Effector CD4-positive, alpha-beta T cell (primary cell): ENCODE measurements at places on chromosomes 11 and 22.

- DNase-seq = no peak
Observed at GRCh38 chr11:67286621-67287333, 2.3 kb upstream of the ANKRD13D start.

DNA sequence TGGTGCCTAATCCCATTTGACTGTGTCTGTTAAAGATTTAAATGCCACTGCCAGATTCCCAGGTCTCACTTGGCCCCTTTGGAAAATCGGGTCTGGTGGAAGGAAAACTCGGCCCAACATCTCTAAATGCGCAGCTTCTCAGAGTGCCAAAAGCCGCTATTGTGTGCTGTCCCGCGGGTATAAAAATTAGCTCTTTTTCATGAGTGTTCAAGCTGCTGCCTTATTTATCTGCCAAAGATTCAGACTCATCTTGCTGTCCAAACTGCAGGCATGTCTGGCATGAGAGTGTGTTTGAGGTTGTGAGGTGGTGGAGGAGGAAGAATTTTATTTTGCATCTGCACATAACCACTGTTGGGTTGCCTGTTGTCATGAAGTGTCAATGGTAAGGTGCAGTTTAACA lies 91.4 kb downstream of the NELL1 start:
- no peak for DNase-seq

DNA sequence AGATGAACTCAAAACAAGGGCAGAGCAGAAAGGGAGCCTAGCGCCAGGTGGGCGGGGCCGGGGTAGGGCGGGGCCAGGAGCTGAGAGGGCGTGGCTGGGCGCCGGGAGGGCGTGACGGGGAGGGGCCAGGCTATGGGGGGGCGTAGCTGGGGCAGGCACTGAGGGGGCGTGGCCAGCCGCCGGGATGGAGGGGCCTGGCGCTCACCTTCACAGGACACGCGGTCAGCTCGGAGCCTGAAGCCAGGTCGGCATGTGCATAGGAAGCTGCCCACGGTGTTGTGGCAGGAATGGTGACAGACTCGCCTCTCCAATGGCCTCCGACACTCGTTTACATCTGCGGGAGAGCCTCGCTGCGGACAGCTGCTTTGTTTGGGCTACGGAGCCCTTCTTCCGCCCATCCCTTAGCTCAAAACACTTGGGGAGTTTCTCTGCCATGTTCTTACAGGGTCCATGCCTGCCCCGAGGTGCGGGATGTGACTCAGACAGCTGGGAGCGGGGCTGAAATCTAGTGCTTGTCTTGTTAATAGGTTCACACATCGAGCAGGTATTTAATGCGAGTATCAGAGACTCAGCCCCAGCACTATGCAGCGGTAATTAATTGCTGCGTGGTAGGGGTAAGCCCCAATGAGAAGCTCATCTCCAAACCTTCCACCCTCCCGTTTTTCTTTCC lies 13.4 kb downstream of the VWCE start:
- no peak for DNase-seq

- no peak for DNase-seq
Observed at GRCh38 chr22:37852418-37852817, 3.2 kb downstream of the EIF3L start.

GRCh38 chr11:130216591-130217132 lies 57.1 kb downstream of the ST14 start:
- DNase-seq = no peak

DNA sequence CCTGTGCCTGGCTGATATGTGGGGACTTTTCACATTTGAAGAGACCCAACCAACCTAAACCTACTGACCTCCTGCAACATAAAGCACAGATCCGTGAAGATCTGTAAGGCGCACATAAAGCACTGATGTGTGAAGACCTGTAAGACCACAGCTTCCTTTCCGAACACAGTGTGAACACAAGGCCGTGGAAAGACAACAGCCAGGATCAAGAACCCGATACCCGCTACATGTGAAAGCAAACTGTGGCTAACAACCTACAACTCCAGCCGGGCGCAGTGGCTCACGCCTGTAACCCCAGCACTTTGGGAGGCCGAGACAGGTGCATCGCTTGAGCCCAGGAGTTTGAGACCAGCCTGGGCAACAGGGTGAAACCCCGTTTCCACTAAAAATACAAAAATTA lies 17.6 kb upstream of the PPFIA1 start:
- DNase-seq = no peak

DNA sequence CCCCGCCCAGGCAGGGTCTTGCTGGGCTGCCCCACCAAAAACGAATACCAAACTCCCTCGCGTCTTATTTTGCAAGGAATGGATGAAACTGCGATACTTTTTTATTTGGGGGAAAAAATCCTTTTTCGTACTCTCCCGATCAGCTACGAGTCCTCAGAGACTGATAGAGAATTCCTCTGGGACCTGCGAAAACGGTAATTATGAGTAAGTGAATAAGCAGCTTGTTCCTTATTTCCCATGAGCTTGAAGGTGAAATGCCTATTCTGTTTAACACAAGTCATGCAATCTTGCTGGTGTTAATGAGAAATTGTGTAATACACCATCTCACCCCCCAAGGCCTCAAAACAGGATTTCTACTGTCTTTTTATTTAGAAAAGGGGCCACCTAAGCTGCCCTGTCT lies 5.5 kb downstream of the GRK3 start:
- no peak for DNase-seq

GRCh38 chr11:76666408-76666807 lies 4.1 kb downstream of the LRRC32 start:
- no peak for DNase-seq

- DNase-seq = no peak
Observed at GRCh38 chr22:50445880-50446707, 28.7 kb downstream of the SBF1 start.

DNA sequence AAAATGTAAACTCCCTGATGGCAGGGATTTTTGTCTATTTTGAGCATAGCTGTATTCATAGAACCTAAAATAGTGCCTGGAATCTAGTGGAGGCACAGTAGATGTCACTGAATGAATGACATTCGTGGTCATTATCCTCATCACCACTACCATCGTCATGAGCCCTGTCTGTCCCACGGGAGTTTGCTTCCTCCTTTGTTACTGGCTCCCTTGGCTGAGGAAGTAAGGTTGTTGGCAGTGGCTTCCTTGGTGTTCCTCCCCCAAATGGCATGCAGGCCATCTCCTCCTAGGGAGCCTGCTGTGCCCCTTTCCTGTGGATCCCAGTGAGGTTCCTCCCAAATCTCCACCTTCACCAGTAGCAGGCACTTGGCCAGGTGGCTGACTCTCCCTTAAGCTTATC lies 183.0 kb downstream of the CEP164 start:
- no peak for DNase-seq

- no peak for DNase-seq
Observed at GRCh38 chr11:130653838-130654636, 205.6 kb downstream of the ADAMTS15 start.
